Stimulated activated CD4-positive, alpha-beta T cell treated with anti-CD3 and anti-CD28 coated beads, Interleukin-15, amount 100 ng/mL, for 1 hour (primary cell): ENCODE measurements at places on chromosomes 7 and 10.

- DNase-seq, result no peak
These were observed 162.9 kb downstream of the ZNF33B start for GRCh38 chr10:42475168-42476098.

DNA sequence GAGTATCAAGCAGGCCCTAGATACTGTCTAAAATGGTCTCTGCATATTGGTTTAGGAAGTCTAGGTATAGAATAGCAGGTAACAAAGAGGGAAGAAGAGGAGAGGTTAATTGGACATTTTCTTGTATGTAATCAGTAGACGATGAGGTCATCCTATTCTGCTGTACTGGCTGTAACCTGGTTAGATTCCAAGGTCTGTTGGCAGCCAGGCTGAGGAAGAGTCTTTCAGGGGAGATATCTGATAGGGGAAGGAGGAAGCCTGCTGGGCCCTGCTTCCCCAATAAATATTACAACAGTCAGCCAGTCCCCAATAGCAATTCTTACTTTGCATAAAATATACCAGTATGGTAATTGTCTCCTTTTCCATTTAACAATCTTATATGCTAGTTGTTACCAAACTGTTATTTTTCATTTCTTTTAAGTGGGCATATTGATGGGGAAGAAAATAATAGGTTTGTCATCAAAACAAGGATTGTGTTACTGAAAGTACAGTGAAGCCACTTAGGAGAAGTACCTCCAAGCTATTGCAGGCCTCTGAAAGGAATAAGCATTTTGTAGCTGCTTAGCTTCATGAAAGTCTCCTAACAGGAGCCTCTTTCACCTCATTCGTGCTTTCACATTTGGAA is 186.4 kb downstream of the LRRC4 start:
- DNase-seq, result no peak

GRCh38 chr10:111785921-111786320 is 397.6 kb downstream of the GPAM start:
- DNase-seq, result no peak

DNA sequence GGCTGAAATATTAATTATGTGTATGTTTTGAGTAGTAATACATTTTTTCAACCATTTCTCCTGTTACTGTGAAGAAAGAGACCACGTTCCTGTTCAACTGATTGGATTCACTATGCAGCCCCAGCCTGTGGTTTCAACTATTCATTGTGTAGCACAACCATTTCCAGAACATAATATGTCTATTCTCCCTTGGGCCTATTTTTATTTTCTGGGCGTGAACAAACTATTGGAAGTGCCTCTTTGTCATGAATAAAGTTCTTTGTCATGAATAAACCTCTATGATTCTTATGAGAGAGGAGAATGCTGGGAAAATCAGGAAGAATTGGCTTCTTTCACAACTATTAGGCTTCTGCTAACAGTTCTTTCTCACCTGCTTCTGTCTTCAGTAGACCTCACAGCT is 152.4 kb downstream of the GNAT3 start:
- DNase-seq, result no peak

DNA sequence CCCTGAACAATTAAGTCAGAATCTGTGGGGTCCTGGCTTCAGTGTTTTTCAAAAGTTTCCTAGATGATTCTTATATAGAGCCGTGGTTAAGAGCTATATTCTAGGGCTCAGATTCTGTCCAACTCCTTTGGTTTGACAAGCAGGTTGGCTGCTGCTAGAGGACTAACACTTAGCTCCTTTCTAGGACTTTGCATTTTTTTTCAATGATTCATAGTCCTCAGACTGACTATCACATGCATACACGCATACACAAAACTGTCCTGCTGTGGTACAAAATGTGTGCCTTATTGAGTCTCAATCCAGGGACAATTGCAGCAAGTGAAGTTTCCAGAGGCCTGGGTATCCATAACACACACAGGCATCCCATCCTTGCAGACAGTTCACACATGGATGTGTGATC is 392.0 kb downstream of the NRG3 start:
- DNase-seq, result no peak
